ENCODE measurements at places on chromosomes 12 and 14. TPM values are rescaled to one million over a fixed set of nuclear protein-coding genes. Genes with fewer than 3 reads are reported as not detected.

Gene DIO2
- 2.5 TPM for total RNA-seq

Gene SPTB
- total RNA-seq: 1.5 TPM

Gene SYT10
- not detected for total RNA-seq

Gene GPHN
- total RNA-seq: 11.1 TPM

Gene GNB3
- total RNA-seq: 1.1 TPM
